Panc1 (cell line): ENCODE measurements at places on chromosomes 5 and 9.

- no peak overlapping the region for H3K4me3 ChIP-seq
- H3K4me1 ChIP-seq: no peaks in the 10 kb centered on the region
- H3K36me3 ChIP-seq: peaks cover 12% of the 10 kb centered on the region; the same call in 1 of the 2 replicates
Measured at GRCh38 chr5:32353420-32353819, 40.7 kb upstream of the MTMR12 start.

- H3K4me1 ChIP-seq: no peaks in the 10 kb centered on the region
- no peak for DNase-seq
- H3K27ac ChIP-seq: no peak overlapping the region
- no peaks in the 10 kb centered on the region for H3K36me3 ChIP-seq
- no peaks in the 10 kb centered on the region for H3K27me3 ChIP-seq
- H3K4me3 ChIP-seq: no peak overlapping the region
Measured at GRCh38 chr5:168827636-168828035, 248.5 kb upstream of the PANK3 start.

DNA sequence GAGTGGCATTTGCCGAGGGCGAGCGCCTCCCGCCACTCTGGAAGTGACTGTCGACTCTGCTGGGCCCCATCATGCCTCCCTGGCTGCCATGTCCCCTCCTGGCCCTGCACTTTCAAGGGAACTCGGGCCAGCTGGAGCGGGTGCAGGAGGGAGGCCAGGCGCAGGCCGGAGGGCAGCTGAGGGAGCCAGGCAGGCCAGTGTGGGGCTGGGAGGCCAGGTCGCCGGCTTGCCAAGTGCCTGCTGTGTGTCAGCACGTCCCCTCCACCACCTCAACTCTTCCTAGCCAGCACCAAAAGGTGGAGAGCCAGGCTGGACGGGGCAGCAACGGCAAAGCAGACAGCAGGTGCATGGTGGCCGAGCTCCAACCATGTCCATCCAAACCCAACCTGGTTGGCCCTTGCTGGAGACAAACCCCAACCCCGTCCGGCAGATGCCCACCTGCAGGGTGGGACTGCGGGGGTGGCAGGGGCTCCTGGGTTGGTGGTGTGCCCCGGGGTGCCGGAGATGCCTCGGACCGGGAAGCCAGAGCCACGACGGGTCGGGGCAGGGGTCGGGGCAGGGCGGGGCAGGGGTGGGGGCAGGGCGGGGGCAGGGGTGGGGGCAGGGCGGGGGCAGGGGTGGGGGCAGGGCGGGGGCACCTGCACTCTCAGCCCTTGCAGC, 36.5 kb upstream of the EGFL7 start:
- H3K4me3 ChIP-seq: no peak overlapping the region
- H3K27ac ChIP-seq: no peak overlapping the region
- no peaks in the 10 kb centered on the region for H3K27me3 ChIP-seq
- peaks cover 16% of the 10 kb centered on the region for H3K4me1 ChIP-seq

DNA sequence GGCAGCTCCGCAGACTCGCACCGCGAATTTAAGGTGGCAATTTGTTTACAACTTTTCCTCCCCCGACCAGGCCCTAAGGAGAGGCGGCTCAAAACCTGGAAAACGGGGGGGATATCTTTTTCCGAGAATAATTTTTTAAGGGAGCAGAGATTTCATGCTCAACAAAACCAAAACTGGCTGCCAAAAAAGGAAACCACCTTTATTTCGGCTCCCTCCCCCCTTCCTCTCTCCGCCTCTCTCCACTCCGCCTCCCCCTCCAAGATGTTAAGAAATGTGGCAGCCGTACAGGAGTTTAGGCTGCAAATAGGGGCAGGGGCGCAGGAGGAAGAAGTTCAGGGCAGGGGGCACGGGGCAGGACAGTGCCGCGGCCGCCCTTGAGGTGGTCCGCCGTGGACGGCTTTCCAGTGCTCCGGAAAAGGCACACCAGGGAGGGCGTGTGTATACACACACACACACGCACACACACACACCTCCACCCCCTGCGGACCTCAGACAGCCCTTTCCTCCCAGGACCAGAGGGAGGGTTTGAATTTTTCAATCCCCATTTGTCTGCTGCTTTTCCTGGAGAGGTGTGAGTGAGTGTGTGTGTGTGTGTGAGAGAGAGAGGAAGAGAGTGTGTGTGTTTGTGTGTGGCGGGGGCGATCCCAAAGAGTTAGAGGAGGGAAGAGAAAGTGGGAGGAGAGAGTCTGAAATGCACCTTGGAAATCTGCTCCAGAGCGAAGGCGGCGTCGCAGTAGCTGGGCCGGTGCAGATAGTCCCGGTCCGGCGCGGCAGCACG, 9.1 kb downstream of the PTCH1 start:
- H3K36me3 ChIP-seq: no peaks in the 10 kb centered on the region; the same call in 1 of the 2 replicates
- H3K27me3 ChIP-seq: no peaks in the 10 kb centered on the region
- no peak for DNase-seq
- H3K27ac ChIP-seq: peak overlapping the region; percentile 78

- H3K4me3 ChIP-seq: no peak overlapping the region
- no peaks in the 10 kb centered on the region for H3K36me3 ChIP-seq
- no peaks in the 10 kb centered on the region for H3K27me3 ChIP-seq
- no peak overlapping the region for H3K27ac ChIP-seq
Measured at GRCh38 chr9:16138561-16139491, 586.0 kb downstream of the CCDC171 start.

GRCh38 chr9:5799314-5799713, 33.6 kb downstream of the ERMP1 start:
- H3K27me3 ChIP-seq: no peaks in the 10 kb centered on the region
- DNase-seq: peak; percentile 4
- H3K27ac ChIP-seq: no peak overlapping the region
- no peak overlapping the region for H3K4me3 ChIP-seq
- no peaks in the 10 kb centered on the region; the same call in 1 of the 2 replicates for H3K4me1 ChIP-seq

GRCh38 chr9:124060844-124061605, 49.5 kb downstream of the LHX2 start:
- H3K27ac ChIP-seq: no peak overlapping the region
- H3K4me1 ChIP-seq: no peaks in the 10 kb centered on the region
- no peaks in the 10 kb centered on the region for H3K36me3 ChIP-seq
